CD4-positive, alpha-beta T cell treated with Interleukin-15 for 4 hours (primary cell): ENCODE measurements at places on chromosomes 11 and 22.

GRCh38 chr11:74701351-74701750, 29.9 kb downstream of the CHRDL2 start:
- no peak for DNase-seq

- no peak for DNase-seq
These were observed 118.2 kb upstream of the SLC5A12 start for GRCh38 chr11:26839911-26840698.

DNA sequence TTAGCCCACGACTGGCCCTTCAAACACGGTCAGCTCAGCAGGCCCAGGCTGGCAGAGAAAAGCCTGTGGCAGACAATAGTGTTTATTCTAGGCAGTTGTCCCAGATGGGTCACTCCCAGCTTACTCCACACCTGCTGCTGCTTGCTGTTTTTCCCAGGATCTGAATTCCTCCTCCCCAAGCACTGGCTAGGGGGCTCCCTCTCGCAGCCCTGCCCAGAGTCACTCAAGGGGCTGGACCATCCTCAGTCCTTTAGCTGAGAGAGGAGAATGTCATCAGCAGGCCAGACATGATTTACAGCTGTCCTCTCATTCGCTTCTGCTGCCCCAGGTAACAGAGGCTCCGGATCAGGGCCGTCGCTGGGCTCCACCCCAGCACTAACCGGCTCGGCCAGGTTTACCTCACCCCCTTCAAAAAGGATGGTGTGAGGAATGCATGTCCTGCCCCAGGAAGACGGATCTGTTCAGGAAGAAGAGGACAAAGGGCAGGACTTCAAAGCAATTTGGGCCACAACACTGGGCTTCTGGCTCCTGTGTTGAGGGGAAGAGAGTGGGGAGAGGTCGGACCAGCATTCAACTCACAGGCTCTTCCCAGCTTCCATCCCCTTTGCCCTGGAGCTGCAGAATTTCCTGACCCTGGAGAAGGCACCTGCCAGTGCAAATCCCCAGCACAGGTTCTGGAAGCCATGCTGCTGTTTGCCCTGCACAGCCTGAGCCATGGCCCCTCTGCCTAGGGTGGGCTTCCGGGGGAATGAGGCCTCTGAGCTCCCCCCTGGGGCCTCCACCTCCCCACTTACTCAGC, 59.7 kb upstream of the BARX2 start:
- DNase-seq = no peak

- no peak for DNase-seq
These were observed 44.9 kb upstream of the ARFGAP3 start for GRCh38 chr22:42901790-42902508.

GRCh38 chr22:21659864-21660525, 5.8 kb upstream of the PPIL2 start:
- DNase-seq = no peak

GRCh38 chr11:96168623-96169022, 174.4 kb downstream of the MAML2 start:
- DNase-seq = peak; percentile 33
